ENCODE measurements at places on chromosomes 7 and 10. TPM values are rescaled to one million over a fixed set of nuclear protein-coding genes. Genes with fewer than 3 reads are reported as not detected.

Gene EGFR
- total RNA-seq: 108 TPM

Gene CYP3A5
- total RNA-seq: 1.9 TPM

Gene OPALIN
- not detected for total RNA-seq

Gene H2BK1
- not detected for total RNA-seq

Gene HKDC1
- total RNA-seq: 12.9 TPM

Gene IFIT2
- 2.8 TPM for total RNA-seq

Gene TAS2R3
- not detected for total RNA-seq

Gene SOSTDC1
- not detected for total RNA-seq
